ENCODE measurements at places on chromosomes 6 and 20. TPM values are rescaled to one million over a fixed set of nuclear protein-coding genes. Genes with fewer than 3 reads are reported as not detected.

Gene FOXA2
- total RNA-seq = not detected

Gene NFATC2
- total RNA-seq = under 0.01 TPM

Gene EYA2
- total RNA-seq = 1.5 TPM

Gene SCGN
- total RNA-seq = not detected

Gene EDN1
- 0.87 TPM for total RNA-seq

Gene SUMO4
- total RNA-seq = 1.7 TPM

Gene RGS17
- total RNA-seq = 25.5 TPM

Gene PAX1
- total RNA-seq = not detected

Gene RHAG
- total RNA-seq = not detected
